Stimulated activated CD4-positive, alpha-beta T cell treated with anti-CD3 and anti-CD28 coated beads, Interleukin-12 subunit alpha, Interleukin-12 subunit beta, amount 100 ng/mL, for 24 hours (primary cell): ENCODE measurements at places on chromosomes 7 and 10.
A peak's percentile ranks its signal among the peaks of the same experiment; 100 is the strongest.

DNA sequence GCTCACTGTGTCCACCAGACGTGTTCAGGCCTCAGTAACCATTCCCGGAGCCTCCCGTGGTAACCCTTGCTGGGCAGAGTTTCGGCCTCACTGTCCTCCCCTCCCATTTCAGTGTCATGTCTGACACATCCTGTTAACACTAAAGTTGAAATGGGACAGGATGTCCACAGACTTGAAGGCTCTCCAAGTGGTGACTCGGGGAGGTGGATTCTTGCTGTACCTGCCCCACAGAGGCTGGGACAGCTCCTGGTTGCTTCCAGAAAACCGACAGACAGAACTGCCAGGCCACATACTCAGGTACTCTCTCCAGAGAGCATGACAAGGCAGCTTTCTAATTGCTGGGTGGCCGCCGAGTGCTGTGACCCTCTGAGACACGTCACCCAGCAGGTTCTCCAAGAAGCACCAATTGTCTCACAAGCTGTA lies 17.9 kb upstream of the CYTH3 start:
- no peak for DNase-seq

- DNase-seq, result peak; percentile 22
These were observed at the start of gene MARVELD1 for GRCh38 chr10:97713339-97713825. MARVELD1 (plus strand) TSS chr10:97713730; CDS start chr10:97713877, 147 bp downstream.

GRCh38 chr10:103501186-103501585 lies 7.7 kb downstream of the NEURL1 start:
- DNase-seq, result no peak

DNA sequence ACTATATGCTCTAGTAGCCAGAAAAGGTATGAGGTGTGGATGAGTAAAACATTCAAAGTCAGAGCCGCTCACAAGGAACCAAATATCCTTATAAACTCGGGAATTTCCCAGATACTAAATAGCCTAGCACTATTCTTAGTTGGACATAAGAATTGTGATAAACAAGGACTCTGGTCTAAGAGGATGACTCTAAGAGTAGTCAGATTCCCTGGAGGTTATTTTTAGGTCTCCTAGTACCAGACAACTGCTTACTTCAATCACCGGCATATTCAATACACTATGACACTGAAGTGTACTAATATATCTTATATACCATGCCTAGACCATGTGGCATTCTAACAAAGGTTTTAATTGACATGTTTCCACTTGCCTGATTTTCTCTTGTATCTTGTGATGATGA lies 56.5 kb downstream of the LMBR1 start:
- no peak for DNase-seq

DNA sequence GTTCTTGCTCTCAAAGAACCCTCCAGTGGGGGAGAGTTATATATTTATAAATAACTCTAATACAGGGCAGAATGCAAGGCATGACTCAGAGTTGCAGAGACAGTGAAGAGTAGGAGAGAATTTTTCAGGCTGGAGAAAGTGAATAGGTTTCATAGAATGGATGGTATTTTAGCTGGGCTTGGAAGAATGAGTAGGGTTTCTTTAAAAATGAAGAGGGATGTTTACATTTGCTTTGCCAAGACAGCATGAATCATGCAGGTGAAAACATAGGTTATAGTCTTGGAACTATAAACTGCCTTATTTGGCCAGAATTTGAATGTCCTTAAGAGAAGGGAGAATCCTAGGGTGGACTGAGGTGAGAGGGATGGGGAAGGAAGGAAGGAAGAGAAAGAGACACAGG lies 124.8 kb downstream of the CPED1 start:
- no peak for DNase-seq

- no peak for DNase-seq
These were observed at the start of gene STX1A for GRCh38 chr7:73718905-73719805. STX1A (minus strand) TSS chr7:73719669; CDS start chr7:73719631, 38 bp downstream.

- no peak for DNase-seq
These were observed 202.6 kb downstream of the MDFIC start for GRCh38 chr7:115124409-115124939.

DNA sequence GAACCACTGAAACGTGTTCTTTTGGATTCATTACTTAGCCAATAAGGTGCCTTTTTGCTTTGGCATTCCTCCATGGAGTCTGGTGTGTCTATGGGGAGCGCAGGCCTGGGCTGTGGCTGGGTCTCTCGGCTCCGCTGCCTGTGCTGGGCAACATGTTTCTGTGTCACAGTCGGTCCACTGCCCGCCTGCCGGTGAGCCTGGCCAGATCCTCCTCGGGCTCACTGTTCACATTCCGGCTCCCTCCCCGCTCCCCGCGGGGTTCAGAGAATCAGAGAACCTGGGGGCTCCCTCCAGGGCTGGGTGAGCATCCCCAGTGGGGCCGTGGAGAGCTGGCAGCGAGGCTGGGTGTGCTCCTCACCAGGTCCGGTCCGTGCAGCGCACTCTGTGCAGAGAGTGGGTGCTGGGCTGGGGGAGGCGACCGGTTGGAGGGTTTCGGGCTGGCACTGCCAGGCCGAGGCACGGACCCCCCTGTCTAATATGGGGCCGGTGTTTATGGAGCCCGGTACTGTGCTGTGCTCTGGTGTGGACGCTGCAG lies 70.4 kb downstream of the INPP5A start:
- no peak for DNase-seq

- no peak for DNase-seq
These were observed 17.9 kb upstream of the CSGALNACT2 start for GRCh38 chr10:43120116-43120928.

GRCh38 chr10:124566222-124566888 lies 104.7 kb downstream of the LHPP start:
- no peak for DNase-seq

GRCh38 chr10:132565516-132566209 lies 28.1 kb downstream of the INPP5A start:
- DNase-seq, result no peak

GRCh38 chr7:753190-753589 lies 26.1 kb upstream of the PRKAR1B start:
- no peak for DNase-seq

DNA sequence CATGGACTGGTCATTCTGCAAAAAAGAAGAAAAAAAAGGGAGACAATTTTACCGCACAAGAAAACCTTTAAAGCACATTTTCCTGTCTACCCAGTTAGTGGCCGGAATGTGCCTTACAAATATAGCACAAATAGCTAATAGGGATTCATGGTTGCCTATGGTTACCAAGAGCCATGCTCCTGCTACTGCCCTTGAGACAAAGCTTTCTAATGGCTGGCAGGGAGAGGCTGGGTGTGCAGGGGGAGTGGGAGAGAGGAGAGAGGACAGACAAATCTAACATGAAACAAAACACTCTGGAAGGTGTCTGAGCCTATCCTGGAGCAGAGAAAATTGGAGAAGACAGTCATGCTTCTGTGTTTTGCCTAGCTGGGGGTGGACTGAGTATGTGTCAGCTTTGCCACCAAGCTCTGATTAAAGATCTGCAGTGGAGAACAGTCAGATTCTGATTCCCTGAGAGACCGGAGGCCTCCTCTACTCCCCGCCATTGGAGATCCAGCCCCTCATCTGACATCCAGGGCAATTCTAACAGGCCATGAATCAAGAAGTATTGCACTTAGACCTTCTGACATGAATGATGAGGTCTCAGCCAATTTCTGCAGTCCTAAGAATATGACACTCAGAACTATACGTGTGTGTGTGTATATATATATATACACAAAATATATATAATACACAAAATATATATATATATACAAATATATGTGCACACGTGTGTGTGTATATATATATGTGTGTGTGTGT lies 80.2 kb downstream of the PRTFDC1 start:
- DNase-seq, result no peak

GRCh38 chr10:46080886-46081285 lies 34.8 kb upstream of the MSMB start:
- DNase-seq, result no peak

GRCh38 chr7:107573537-107573936 lies 6.5 kb upstream of the BCAP29 start:
- DNase-seq, result no peak

DNA sequence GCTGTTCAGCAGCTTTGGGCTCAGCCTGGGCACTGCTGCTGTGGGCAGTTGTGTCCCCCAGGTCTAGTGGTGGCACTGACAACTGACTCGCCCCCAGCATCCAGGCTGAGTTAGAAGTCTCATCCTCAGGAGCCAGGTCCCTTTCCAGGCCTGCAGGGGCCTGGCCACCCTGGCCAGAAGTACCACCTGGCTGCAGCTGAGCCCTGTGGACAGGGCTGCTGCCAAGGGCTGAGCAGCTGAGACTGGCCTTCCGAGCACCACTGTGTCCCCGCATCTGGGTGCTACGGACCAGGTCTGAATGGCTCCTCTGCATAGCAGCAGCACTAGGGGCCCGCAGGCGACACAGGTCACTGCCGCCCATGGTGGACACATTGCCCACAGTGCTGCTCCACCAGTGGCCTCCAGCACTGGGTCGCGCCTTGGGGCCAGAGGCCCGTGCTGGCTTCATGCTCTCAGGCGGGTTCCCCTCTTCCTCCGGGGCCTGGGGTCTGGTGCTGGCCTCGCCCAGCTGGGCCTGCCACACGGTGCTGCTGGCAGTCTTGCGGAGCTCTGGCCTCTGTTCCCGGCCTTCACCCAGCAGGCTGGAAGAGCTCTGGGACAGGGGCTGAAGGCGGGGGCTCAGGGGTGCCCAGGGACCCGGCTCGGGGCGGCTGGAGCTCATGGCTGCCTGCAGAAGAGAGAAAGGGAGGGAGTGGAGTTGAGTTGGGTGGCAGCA lies 6.2 kb downstream of the GPRIN2 start:
- DNase-seq, result no peak

- no peak for DNase-seq
These were observed 1.1 kb downstream of the EPHA1 start for GRCh38 chr7:143407287-143408251.

GRCh38 chr10:59635502-59636290 lies 74.0 kb downstream of the SLC16A9 start:
- DNase-seq, result no peak

- DNase-seq, result no peak
These were observed 7.4 kb upstream of the CYCS start for GRCh38 chr7:25132430-25132829.

DNA sequence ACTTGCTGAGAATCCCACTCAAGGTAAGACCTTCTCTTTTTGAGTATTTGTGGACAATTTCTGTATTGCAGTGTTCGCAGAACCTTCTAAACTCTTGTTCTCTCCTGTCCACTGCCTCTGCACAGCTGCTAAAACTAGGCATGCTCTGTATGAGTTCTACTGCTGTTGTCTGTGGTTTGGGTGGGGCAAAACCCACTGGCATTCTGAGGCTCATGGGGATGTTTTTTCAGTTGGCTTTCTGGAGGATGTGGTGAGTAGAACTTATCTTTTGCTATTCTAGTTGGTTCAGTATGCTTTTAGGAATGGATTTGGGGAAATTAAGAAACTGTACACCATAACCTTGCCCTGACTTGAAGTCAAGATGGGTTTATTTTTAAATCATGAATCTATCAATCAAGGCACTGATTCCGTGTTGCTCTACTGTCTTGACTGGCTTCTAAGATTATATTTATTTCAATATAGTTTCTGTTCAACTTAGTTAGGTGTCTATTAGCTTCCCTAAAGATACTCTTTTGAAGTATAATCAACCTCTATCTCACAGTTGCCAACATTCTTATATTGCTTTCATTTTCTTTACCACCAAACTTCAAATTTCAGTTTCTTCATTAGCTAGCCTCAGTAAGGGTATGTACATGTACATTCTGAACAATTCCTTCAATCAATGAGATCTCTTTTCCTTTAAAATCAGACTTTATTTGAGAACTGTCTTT lies 25.0 kb upstream of the C1GALT1 start:
- DNase-seq, result peak; percentile 22

- no peak for DNase-seq
These were observed 82.4 kb upstream of the NME8 start for GRCh38 chr7:37765872-37766525.

DNA sequence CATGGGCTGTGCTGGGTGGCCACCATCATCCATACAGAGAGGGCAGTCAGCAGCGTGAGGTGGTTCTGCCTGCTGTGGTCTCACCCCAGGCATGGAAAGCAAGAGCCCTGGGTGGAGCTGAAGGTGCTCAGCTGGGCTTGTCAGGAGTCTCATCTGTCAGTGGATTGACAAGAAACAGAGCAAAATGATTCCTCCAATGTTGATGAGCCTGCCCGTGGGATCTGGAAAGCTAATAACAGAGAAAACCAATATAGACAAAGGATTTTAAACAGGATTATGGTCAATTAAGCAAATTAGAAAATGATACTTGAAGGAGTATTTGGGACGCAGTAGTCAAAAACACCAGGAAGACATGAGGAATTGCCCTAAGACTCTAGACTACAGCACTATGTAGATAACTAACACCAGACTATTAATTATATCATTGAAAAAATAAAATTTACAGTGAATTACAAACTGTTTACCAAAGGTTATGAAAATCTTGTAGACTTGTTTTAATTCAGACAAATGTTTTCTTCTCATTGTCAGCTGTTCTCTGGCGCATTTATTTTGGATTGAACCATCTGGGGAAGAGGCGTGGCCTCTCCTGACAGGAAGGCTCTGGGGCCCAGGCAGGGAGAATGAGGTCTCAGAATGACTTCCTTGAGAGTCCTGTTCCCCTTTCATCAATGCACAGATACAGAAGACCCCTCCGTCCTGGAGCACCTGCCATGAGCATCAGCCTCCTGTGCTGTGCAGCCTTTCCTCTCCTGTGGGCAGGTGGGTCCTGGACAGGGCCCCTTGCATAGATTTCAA lies 211.2 kb upstream of the PRSS58 start:
- no peak for DNase-seq

- DNase-seq, result no peak
These were observed 166.6 kb upstream of the KLF14 start for GRCh38 chr7:130900471-130901076.

DNA sequence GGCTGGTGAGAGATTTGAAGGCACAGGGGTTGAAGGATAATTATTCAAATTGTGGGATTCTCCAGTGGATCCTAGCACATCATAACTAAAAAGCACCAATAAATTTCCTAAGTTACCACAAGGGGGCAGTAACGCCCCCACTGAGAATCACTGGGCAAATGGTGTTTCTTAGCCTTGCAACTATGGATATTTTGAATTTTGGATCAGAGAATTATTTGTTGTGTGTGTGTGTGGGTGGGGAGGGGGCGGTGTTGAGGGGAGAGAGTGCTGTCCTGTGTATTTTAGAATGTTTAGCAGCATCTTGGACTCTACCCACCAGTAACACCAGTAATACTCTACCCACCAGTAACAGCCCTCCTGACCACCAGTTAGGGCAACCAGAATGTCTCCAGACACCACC lies 63.3 kb upstream of the PRKG1 start:
- no peak for DNase-seq

GRCh38 chr10:75166623-75166972 lies 44.0 kb upstream of the VDAC2 start:
- DNase-seq, result no peak

DNA sequence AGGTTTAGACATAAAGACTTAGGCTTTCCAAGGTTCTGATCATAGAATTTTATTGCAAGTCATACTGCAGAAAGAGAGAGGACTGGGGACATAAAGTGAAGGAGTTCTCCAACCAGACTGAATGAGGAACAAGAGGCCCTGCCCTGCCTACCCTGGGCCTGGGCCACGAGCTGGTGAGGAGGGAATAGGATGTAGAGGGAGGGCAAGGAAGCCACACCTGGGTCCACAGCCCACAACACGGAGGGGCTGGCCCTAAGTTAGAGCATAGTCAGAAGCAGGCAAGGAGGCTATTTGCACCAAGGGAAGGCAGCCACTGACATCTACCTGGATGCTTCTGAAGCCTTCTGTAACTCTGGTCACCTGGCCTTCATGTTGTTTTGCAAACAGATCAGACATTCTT lies 82.2 kb upstream of the CXCL12 start:
- DNase-seq, result no peak
